GM23338 (cell line): ENCODE measurements at places on chromosomes 3 and 15. TPM values are rescaled to one million over a fixed set of nuclear protein-coding genes. Genes with fewer than 3 reads are reported as not detected.

- H3K27ac ChIP-seq, result no peak overlapping the region
- no peaks in the 10 kb centered on the region for H3K27me3 ChIP-seq
- no peak for DNase-seq
- no peaks in the 10 kb centered on the region for H3K36me3 ChIP-seq
- no peaks in the 10 kb centered on the region for H3K4me1 ChIP-seq
Measured at GRCh38 chr3:80550174-80550573, 782.4 kb upstream of the ROBO1 start.

DNA sequence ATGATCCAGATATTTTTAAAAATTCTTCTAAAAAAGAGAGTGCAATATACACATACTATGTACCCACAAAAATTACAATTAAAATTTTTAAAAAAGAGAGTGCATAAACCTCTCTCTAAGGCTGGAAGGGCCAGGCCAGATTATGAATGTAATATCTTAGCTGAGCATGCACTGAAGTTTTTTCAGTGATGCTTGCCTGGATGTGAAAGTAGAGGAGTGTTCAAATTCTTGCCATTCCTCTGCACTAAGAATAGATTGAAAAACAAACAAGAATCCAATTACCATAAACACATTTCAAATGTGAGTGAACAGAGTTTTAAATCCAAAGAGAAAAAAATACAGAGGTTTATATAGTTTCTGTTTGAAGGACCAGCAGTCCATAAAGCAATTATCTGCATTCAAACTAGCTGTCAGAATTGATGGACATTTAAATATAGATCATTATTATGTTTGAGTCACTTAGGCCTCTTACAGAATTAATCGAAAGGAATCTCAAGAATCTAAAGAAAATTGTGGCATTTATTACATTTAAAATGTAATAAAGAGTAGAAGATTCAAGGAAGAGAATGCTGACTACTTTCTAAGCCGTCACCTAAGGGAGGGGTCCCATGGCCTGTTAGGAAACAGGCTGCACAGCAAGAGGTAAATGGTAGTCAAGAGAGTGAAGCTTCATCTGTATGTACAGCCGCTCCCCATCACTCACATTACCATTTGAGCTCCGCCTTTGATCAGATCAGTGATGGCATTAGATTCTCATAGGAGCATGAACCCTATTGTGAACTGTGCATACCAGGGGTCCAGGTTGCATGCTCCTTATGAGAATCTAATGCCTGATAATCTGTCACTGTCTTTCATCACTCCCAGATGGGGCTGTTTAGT is 159.3 kb upstream of the MDFIC2 start:
- no peaks in the 10 kb centered on the region for H3K27me3 ChIP-seq
- DNase-seq, result no peak
- H3K4me3 ChIP-seq, result no peak overlapping the region
- no peaks in the 10 kb centered on the region for H3K36me3 ChIP-seq
- peaks cover 27% of the 10 kb centered on the region for H3K4me1 ChIP-seq

GRCh38 chr15:90929246-90930019 is 2.9 kb downstream of the HDDC3 start:
- no peak overlapping the region for H3K27ac ChIP-seq
- H3K36me3 ChIP-seq, result no peaks in the 10 kb centered on the region
- H3K4me1 ChIP-seq, result peaks cover 14% of the 10 kb centered on the region
- H3K27me3 ChIP-seq, result peaks cover 10% of the 10 kb centered on the region; the same call in 1 of the 2 replicates
- no peak overlapping the region for H3K4me3 ChIP-seq

DNA sequence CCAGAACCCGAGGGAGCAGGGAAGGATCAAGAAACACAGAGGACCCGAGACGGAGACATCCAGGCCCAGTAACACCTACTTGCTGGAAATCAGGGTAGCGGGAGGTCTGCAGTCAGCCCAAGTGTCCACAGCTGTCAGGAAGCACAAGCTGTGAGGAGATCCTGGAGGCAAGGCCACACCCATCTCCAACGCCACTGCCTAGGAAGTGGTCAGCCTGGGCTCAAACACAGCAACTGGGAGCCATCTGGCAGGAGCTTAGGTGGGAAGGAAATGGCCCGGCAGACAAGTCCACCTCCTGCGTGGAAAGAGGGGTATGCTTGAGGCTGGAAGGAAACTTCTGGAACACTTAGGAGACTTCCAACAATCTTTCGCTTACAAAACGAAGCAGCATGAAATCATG is 407.1 kb downstream of the VPS13C start:
- H3K27ac ChIP-seq, result no peak overlapping the region
- peak; percentile 18 for DNase-seq
- no peaks in the 10 kb centered on the region for H3K27me3 ChIP-seq
- no peaks in the 10 kb centered on the region for H3K36me3 ChIP-seq

The ACP3 gene
- total RNA-seq, result 3.5 and 5.4 TPM in 2 replicates

The DGKG gene
- total RNA-seq, result 0.14 TPM in 1 of 2 replicates, not detected in the other

- peaks cover 27% of the 10 kb centered on the region for H3K4me1 ChIP-seq
- no peaks in the 10 kb centered on the region for H3K27me3 ChIP-seq
- H3K36me3 ChIP-seq, result no peaks in the 10 kb centered on the region
- DNase-seq, result no peak
Measured at GRCh38 chr3:100002599-100003350, 111.5 kb downstream of the FILIP1L start.

The EIF1B gene
- total RNA-seq, result 24.4 and 37.6 TPM in 2 replicates

The ITIH4 gene
- 1.4 and 6.4 TPM in 2 replicates for total RNA-seq

The AZI2 gene
- 18.6 and 24.5 TPM in 2 replicates for total RNA-seq

The XCR1 gene
- not detected in 2 replicates for total RNA-seq

The BCL2A1 gene
- total RNA-seq, result not detected in 2 replicates

- H3K4me1 ChIP-seq, result no peaks in the 10 kb centered on the region
- H3K36me3 ChIP-seq, result no peaks in the 10 kb centered on the region
- H3K4me3 ChIP-seq, result no peak overlapping the region
Measured at GRCh38 chr3:140440446-140440845, 237.4 kb upstream of the TRIM42 start.

The DAZL gene
- 5.3 and 5.9 TPM in 2 replicates for total RNA-seq

GRCh38 chr15:35023804-35024203 is 35.7 kb upstream of the ZNF770 start:
- no peaks in the 10 kb centered on the region for H3K36me3 ChIP-seq
- no peak overlapping the region for H3K4me3 ChIP-seq
- H3K27ac ChIP-seq, result peak overlapping the region; percentile 4
- DNase-seq, result peak; percentile 34

The PLCL2 gene
- 9.2 and 9.7 TPM in 2 replicates for total RNA-seq

DNA sequence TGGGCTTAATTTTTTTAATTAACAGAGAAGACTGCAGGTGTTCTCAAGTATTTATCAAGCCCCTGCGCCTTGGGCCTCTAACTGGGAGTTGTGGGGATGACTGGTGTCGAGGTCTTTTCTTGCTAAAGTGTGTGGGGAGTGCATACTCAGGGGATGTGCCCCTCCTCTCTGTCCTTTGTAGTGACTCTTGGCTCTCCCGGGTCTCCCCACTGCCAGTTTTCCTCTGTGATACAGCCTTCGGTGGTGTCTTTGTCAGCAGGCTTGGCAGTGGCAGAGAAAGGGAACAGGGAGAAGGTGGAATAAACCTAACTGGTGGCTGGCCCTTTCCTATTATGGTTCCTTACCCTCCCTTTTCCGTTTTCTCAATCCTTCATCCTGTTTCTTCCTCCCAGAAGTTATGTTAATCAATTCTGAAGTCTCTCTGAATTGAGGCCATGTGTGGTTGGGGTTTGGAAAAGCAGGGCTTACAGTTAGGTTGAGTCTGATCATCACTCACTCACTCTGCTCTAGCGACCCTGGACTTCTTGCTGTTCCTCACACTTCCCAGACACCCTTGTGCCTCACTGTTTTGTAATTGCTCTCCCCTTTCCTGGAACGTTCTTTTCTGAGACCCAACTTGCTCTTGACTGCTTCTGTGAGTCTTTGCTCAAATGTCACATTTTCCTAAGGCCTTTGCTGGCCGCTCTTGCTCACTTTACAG is 158.1 kb downstream of the PTPRG start:
- peaks cover 59% of the 10 kb centered on the region for H3K4me1 ChIP-seq
- no peaks in the 10 kb centered on the region for H3K27me3 ChIP-seq
- H3K36me3 ChIP-seq, result 0 out of 2 replicates have a peak, but pooled peaks cover 4% of the 10 kb centered on the region
- peak overlapping the region; percentile 58 for H3K27ac ChIP-seq

DNA sequence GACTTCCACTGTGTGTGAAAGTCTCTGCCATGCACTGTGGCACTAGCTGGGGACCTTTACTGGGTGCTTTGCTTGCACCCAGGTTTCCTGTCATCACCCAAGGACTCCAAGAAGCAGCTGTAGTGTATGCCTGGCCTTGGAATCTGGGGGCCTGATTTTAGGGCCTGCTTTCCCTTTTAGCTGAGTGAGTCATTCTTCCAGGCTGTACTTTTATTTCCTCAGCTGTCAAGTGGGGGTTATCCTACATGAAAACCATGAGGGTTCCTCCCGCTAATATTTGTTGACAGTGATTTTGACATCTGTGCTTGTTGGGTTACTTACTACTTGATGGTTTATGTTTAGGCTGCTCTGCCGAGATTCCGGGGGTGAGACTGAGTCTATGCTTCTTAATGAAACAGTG is 18.5 kb downstream of the GORASP1 start:
- H3K27ac ChIP-seq, result no peak overlapping the region
- H3K4me3 ChIP-seq, result no peak overlapping the region
- DNase-seq, result no peak
- no peaks in the 10 kb centered on the region for H3K4me1 ChIP-seq
- peaks cover 41% of the 10 kb centered on the region for H3K36me3 ChIP-seq
- no peaks in the 10 kb centered on the region for H3K27me3 ChIP-seq

- no peak overlapping the region for H3K4me3 ChIP-seq
- no peak overlapping the region for H3K27ac ChIP-seq
- H3K36me3 ChIP-seq, result no peaks in the 10 kb centered on the region
Measured at GRCh38 chr3:58620421-58620820, 43.2 kb upstream of the FAM107A start.

The CPNE9 gene
- total RNA-seq, result 7.8 and 8.8 TPM in 2 replicates

The OSTN gene
- not detected in 2 replicates for total RNA-seq

GRCh38 chr3:134659391-134660045 is 8.7 kb upstream of the KY start:
- peaks cover 22% of the 10 kb centered on the region for H3K27me3 ChIP-seq
- H3K4me1 ChIP-seq, result no peaks in the 10 kb centered on the region
- no peak overlapping the region for H3K27ac ChIP-seq
- no peak overlapping the region for H3K4me3 ChIP-seq
- DNase-seq, result no peak

DNA sequence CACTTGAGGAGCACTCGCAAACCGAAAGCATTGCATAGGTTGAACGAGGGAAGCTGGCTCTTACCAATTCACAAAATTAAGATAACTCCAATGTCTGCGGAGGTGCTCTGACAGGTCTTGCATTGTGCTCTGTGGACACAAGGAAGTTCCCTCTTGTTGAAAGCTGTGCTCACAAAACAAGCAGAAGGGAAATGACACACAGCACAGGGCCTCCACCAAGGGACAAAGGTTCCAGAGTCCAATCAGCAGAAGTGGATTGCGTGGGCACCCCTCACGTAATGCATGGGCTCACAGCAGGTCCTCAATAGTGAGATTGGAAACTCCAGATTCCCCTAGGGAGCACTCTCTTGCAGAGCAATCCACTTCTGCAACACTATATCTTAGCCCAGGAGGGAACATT is 89.9 kb downstream of the ATP10A start:
- H3K4me3 ChIP-seq, result no peak overlapping the region
- DNase-seq, result no peak
- no peaks in the 10 kb centered on the region for H3K36me3 ChIP-seq
- no peak overlapping the region for H3K27ac ChIP-seq
- no peaks in the 10 kb centered on the region for H3K27me3 ChIP-seq
- 0 out of 2 replicates have a peak, but pooled peaks cover 8% of the 10 kb centered on the region for H3K4me1 ChIP-seq

GRCh38 chr3:42803414-42804105 is 730 bp downstream of the HIGD1A start:
- peak overlapping the region; percentile 91 for H3K27ac ChIP-seq
- H3K4me3 ChIP-seq, result peak overlapping the region; percentile 92
- peaks cover 28% of the 10 kb centered on the region for H3K4me1 ChIP-seq
- DNase-seq, result peak; percentile 51

The LSAMP gene
- total RNA-seq, result 1.6 and 2.0 TPM in 2 replicates

GRCh38 chr3:46953234-46954010 is 23.1 kb downstream of the CCDC12 start:
- H3K36me3 ChIP-seq, result no peaks in the 10 kb centered on the region
- H3K4me1 ChIP-seq, result peaks cover 4% of the 10 kb centered on the region; the same call in 1 of the 2 replicates
- no peak overlapping the region for H3K4me3 ChIP-seq
- H3K27ac ChIP-seq, result no peak overlapping the region
- DNase-seq, result no peak

The SAMMSON gene
- total RNA-seq, result not detected in 2 replicates

DNA sequence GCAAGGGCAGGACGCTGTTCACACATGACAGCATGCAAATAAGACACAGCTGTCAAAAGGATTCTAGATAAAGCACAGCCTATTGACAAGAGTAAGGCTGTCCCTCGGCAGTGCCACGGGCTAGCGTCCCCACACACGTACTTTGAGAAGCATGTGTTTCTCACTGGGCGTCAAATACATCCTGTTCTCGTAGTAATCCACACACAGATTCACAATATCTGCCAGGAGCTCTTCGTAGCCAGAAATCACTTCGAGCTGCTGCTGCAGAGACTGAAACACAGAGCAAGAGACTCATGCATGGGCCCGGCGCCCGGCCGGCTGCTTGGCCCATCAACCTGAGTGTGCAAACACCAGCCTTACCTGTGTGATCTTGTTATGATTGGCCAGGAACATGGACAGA is 41.1 kb downstream of the CYFIP1 start:
- H3K27me3 ChIP-seq, result no peaks in the 10 kb centered on the region
- DNase-seq, result no peak
- no peaks in the 10 kb centered on the region; the same call in 1 of the 2 replicates for H3K36me3 ChIP-seq
- H3K4me3 ChIP-seq, result no peak overlapping the region

The TLNRD1 gene
- total RNA-seq, result 20.6 and 27.3 TPM in 2 replicates

DNA sequence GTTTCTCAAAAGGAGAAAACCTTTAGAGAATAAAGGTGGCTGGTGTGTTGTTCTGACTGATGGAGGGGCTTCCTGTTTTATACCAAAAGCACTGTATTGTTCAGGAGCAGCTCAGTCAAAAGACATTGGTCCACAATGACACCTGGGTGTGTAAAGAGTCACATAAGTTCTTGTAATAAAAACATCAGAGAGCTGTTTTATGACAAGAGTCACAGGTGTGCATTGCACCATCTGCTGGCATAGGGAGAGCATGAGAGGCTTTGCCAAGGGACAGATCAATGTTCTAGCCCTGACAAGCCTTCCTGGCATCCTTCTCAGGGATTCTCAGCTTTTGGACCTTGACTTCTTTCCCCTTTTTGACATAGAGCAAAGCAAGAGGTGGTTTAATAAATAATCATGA is 20.4 kb downstream of the ARPP21 start:
- no peaks in the 10 kb centered on the region for H3K36me3 ChIP-seq
- H3K4me3 ChIP-seq, result no peak overlapping the region
- H3K27ac ChIP-seq, result no peak overlapping the region
- H3K4me1 ChIP-seq, result peaks cover under 1% of the 10 kb centered on the region; the same call in 1 of the 2 replicates

The AP3B2 gene
- total RNA-seq, result 14.0 and 19.2 TPM in 2 replicates

- peaks cover 20% of the 10 kb centered on the region; the same call in 1 of the 2 replicates for H3K4me1 ChIP-seq
- H3K36me3 ChIP-seq, result no peaks in the 10 kb centered on the region
- H3K4me3 ChIP-seq, result no peak overlapping the region
Measured at GRCh38 chr15:29035336-29036285, 149.8 kb downstream of the APBA2 start.

The IFT80 gene
- 33.0 and 41.9 TPM in 2 replicates for total RNA-seq

GRCh38 chr3:195119461-195120266 is 151.3 kb downstream of the XXYLT1 start:
- H3K36me3 ChIP-seq, result no peaks in the 10 kb centered on the region
- peak overlapping the region; percentile 13 for H3K27ac ChIP-seq
- DNase-seq, result peak; percentile 88
- no peaks in the 10 kb centered on the region for H3K27me3 ChIP-seq
- no peak overlapping the region; the same call in 1 of the 2 replicates for H3K4me3 ChIP-seq
- H3K4me1 ChIP-seq, result peaks cover 18% of the 10 kb centered on the region

The MDFIC2 gene
- not detected in 2 replicates for total RNA-seq
